CD4-positive, alpha-beta T cell treated with Interleukin-2 at 100 ng/mL for 4 hours (primary cell): ENCODE measurements at places on chromosomes 11 and 22.

DNA sequence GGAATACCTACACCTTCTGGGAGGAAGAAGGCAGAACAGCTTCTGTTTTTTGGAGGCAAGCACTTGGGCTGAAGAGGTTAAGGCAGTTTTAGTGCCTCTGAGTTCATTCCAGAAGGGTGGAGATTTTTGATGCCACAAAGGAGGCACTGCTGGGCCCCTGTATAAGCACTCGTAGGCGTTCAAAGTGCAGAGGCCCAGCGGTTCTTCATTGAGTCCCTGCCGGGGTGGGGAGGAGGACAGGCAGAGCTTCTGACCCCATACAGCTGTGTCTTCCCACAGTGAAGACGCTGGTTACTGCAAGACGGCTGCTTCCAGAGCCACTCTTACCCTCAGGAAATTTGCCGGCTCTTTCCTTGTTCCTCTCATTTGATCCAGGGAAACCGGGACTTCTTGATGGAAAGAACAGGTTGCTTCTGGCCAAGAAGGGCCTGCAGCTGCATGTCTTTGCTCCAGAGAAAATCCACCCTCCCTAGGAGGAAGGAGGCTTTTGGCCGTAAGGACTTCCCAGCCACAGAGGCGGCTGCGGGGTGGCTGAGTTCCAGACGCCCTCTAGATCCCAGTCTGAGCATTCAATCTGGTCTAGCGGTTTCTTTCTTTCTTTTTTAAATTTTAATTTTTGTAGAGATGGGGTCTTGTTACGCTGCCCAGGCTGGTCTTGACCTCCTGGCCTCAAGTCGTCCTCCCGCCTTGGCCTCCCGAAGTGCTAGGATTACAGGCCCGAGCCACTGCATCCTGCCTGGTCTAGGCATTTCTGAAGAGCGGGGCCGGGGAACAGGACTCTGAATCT lies 9.4 kb downstream of the ADAMTS15 start:
- no peak for DNase-seq

GRCh38 chr11:59216641-59217564 lies 4.2 kb upstream of the MPEG1 start:
- DNase-seq = peak; percentile 17

DNA sequence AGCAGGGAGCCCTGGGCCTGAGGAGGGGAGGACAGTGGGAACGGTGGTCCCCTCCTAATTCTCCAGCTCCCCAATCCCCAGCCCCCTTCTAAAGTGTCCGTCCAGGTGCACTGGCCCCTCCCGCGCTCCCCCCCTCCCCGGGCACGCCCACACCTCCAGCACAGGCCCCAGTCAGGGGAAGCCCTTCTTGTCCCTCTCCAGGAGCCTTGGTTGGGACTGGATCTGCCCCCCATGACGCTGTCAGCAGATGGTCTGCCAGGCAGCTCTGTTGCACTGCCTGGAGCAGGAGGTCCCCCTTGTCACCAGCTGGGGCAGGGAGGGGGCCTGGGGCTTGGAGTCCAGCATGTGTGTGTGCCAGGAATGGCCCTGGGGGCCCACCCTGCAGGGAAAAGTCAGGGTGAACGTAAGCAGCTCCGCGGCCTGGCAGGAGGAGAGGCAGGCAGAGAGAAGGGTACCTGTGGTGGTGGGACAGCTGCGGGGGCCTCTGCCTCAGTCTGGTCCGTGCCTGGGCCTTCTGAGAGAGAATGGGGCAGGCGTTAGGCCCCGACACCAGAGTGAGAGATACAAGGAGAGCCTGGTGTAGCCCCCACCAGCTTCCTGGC lies 1.6 kb downstream of the IRF7 start:
- DNase-seq = no peak

DNA sequence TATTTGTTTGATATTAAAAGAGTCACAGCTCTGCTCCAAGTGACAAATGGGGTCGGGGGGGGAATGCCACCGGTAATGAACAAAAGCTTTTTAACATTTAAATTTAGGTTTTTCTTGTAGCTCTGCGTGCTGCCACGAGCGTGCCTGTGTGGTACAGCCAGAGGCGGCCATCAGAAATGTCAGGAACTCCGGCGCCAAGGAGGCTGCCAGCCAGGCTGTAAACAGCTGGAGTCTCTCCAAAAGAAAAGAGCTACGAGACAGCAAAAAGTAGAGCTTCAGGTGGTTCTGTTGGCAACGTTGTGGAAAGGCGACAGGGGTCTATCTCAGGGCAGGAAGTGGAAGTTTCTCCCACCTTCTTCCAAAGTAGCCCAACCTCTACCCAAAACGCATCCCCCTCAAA lies 532.8 kb downstream of the OPCML start:
- no peak for DNase-seq

DNA sequence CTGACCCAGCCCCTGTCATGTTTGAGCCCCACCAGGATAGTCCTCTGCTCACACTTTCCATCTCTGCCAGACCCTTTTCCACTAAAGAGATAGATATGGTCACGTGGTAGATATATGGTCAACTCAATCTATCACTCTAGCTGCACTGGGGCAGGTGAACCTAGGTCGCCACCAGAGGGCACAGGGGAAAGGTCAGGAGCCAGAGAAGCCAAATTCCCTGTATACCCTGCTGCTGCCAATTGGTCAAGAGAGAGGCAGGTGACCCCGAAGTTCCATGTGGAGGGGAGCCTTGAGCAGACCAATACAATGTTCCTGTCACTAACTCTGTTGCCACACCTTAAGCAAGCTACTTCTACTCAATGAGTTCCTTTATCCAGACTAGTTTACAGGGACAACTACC lies 101.1 kb upstream of the GALNT18 start:
- DNase-seq = no peak

DNA sequence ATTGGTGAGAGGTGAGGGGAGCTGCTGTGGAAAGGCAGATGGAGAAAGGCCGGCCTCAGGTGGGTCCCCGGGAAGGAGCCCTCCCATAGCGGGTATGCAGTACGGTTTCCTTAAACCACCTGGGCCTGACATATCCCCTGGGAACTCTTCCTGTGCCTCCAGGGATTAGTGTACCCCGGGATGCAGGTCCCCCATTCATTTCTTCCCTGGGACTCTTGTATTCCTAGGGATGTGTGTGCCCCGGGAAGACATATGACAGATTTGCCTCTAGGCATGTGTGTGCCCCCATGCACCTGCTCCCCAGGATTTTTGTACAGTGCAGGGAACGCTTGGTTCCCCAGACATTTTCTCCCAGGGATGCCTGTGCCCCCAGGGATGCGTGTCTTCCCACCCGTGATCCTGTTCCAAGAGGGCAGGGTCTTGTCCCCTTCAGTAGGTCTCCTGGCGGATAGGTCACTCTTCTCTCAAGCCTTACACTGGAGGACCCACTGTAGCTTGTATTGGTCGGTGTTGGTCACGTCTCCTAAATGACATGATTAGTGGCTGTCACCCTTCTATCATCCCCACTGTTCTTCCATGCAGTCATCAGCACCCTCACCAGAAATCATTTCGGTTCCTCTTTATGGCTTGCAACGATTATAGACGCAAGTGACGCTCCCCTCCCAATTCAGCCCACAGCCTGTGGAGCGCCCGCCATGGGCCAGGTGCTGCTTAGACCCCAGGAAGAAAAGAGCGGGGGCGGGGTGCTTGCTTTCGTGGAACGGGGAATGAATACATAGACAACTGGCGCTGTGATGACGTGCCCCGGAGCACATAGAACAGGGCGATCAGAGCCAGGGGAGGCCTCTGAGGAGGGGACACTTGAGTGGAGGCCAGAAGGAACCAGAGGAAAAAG lies 1.3 kb downstream of the PARVB start:
- peak; percentile 6 for DNase-seq

GRCh38 chr22:24565077-24565476 lies 9.3 kb downstream of the SNRPD3 start:
- no peak for DNase-seq

GRCh38 chr11:59106363-59107336 lies at the start of gene FAM111B:
TSS of gene FAM111B (plus strand) at chr11:59107237. CDS start at chr11:59109626, 2,389 bp downstream.
- DNase-seq = peak; percentile 77

GRCh38 chr11:72430741-72431570 lies 3.4 kb downstream of the CLPB start:
- peak; percentile 45 for DNase-seq
